ENCODE measurements at places on chromosomes 2 and 18. TPM values are rescaled to one million over a fixed set of nuclear protein-coding genes. Genes with fewer than 3 reads are reported as not detected.

The LTBP1 gene
- total RNA-seq, result 127 TPM

The B4GALT6 gene
- 2.0 TPM for total RNA-seq

The POTEE gene
- not detected for total RNA-seq

The EHD3 gene
- total RNA-seq, result 15.9 TPM

The ZNF532 gene
- 27.1 TPM for total RNA-seq

The CASP8 gene
- 8.8 TPM for total RNA-seq

The NTSR2 gene
- not detected for total RNA-seq

The SPP2 gene
- total RNA-seq, result not detected

The PLGLB2 gene
- total RNA-seq, result not detected

The LRATD1 gene
- 0.49 TPM for total RNA-seq

The PLEK gene
- total RNA-seq, result not detected

The PIAS2 gene
- total RNA-seq, result 14.4 TPM

The FRZB gene
- total RNA-seq, result 0.49 TPM

The GPAT2 gene
- 8.5 TPM for total RNA-seq

The ZBTB14 gene
- 27.7 TPM for total RNA-seq

The TMEM163 gene
- total RNA-seq, result 1.3 TPM

The WNT6 gene
- total RNA-seq, result not detected

The IL36A gene
- not detected for total RNA-seq
